ENCODE measurements at places on chromosomes 3 and 15. TPM values are rescaled to one million over a fixed set of nuclear protein-coding genes. Genes with fewer than 3 reads are reported as not detected.

GRCh38 chr3:131797776-131798175, 237.0 kb downstream of the CPNE4 start:
- H3K4me3 ChIP-seq = no peak overlapping the region
- no peak for DNase-seq
- H3K27me3 ChIP-seq = peaks cover 3% of the 10 kb centered on the region
- no peaks in the 10 kb centered on the region for H3K36me3 ChIP-seq
- no peak overlapping the region for H3K27ac ChIP-seq

GRCh38 chr3:150635076-150635475, 32.0 kb downstream of the SELENOT start:
- H3K27ac ChIP-seq = no peak overlapping the region
- H3K36me3 ChIP-seq = no peaks in the 10 kb centered on the region
- H3K27me3 ChIP-seq = no peaks in the 10 kb centered on the region

DNA sequence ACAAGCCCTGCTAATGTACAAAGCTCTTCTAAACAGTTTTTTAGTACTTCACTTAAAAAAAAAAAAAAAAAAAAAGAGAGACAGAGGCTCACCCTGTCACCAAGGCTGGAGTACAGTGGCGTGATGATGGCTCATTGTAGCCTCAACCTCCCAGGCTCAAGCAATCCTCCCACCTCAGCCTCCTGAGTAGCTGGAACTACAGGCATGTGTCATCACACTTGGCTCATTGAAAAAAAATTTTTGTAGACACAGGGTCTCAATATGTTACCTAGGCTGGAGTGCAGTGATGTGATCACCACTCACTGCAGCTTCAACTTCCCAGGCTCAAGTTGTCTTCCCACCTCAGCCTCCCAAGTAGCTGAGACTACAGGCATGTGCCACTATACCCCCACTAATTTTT, 47.6 kb upstream of the HEG1 start:
- no peaks in the 10 kb centered on the region for H3K27me3 ChIP-seq
- DNase-seq = no peak
- no peaks in the 10 kb centered on the region for H3K36me3 ChIP-seq
- no peak overlapping the region for H3K4me3 ChIP-seq
- H3K27ac ChIP-seq = no peak overlapping the region

- peaks cover 38% of the 10 kb centered on the region for H3K4me1 ChIP-seq
- no peak overlapping the region for H3K4me3 ChIP-seq
- H3K36me3 ChIP-seq = no peaks in the 10 kb centered on the region
- no peak for DNase-seq
- H3K27me3 ChIP-seq = no peaks in the 10 kb centered on the region
Observed at GRCh38 chr3:15313461-15313860, 18.9 kb downstream of the SH3BP5 start.

GRCh38 chr15:91593653-91594052, 259.9 kb upstream of the SLCO3A1 start:
- no peaks in the 10 kb centered on the region for H3K27me3 ChIP-seq
- H3K4me1 ChIP-seq = no peaks in the 10 kb centered on the region
- H3K27ac ChIP-seq = no peak overlapping the region
- DNase-seq = no peak
- H3K4me3 ChIP-seq = no peak overlapping the region

The SPTBN5 gene
- total RNA-seq = 5.3 TPM

All from astrocyte (in vitro differentiated cells and primary cell).